ENCODE measurements at places on chromosomes 4 and X.

DNA sequence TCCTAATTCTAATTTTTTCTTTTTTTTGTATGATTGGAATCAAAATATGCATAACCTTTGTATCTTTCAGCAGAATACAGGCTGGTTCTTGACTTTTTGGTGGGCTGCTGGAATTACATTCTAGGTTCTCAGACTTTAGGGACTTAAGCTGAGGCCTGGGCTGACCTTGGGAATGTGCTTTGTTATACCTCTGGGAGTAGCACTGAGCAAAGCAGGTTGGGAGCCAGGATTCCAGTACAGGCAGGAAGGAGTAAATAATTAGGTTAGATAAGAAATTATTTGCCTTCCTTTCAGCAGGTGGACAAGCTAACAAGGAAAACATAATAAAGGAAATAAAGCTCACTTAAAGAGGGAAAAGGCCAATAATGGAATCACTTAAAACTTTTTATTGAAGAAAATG, 49.9 kb upstream of the SLC4A4 start:
- no peak for DNase-seq

DNA sequence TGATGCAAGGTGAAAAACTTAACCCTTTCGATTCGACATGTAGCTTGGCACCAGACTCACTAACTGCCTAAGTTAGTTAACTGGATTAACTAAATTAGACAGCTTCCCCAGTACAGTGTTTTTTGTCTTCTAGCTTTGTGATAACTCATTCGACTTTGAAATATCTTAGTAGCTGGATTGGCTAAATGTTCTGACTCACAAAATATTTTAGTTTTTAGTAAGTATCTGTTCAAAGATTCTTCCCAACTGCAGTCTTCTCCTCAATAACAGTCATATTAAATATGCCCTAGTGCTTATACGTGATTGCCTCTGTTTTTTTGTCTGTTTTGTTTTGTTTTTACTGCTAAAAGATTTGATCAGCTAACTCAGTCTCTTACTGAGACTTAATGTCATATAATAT, 102.9 kb downstream of the KCNIP4 start:
- DNase-seq: no peak

DNA sequence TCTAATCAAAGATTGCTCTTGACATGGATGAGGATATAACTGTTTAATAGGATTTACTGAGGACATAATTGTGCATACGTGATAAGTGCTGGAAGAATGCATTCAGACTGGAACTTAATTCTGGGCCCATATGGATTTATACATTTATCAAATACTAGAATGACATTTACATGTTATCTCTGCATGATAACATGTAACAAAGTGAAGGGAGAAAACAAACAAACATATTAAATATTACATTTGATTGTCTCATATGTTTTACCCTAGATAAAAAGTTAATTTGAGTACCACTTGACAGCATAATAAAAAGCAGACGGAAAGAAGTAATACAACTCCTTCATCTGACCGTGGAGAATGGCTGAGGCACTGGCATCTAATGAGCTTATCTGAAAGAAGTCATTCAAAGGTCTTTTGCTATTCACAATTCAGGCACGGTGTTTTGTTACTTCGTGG, 297.8 kb downstream of the PPP3CA start:
- DNase-seq: no peak

- no peak for DNase-seq
These were observed 634.4 kb upstream of the AADAT start for GRCh38 chr4:170724191-170724590.

DNA sequence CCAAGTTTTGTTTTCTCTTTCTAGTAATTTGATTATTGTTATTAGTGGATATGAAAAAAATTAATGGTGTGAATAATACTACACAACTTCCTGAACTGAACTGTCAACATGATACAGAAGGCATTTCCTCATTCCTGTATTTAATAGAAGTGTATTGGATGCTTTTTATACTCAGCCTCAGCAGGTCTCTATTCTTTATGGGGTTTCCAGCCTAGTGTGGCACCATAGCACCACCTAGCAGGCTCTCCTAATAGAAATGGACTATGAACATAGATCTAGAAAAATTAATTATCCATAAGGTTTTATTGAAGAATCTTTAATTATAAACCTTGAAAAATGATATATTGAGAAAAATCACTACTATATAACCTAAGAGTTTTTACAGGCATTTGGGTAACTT, 52.4 kb downstream of the GLRB start:
- DNase-seq: no peak

- no peak for DNase-seq
These were observed 124.4 kb downstream of the CHRDL1 start for GRCh38 chrX:110671068-110671803.

- DNase-seq: no peak
These were observed 685.8 kb downstream of the GABRG1 start for GRCh38 chr4:45438047-45438446.

- no peak for DNase-seq
These were observed 104.0 kb upstream of the ARHGEF9 start for GRCh38 chrX:63889001-63889400.

DNA sequence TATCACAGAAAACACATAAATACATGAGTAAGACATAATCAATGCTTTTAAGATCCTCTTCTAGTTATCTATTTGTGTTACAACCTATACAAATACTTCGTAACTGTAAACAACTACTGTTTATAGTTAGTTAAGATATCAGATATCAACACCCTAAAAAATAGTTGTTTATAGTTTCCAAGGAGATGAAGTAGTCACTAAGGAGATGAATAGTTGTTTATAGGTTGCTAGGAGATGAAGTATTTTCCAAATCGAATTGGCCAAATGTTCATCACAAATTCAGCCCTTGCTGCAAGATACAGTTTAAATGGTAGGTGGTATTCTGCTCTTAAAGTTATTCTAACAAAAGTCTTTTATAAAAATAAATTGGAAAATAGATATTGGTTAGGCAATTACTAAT, 618.2 kb upstream of the PCDH10 start:
- no peak for DNase-seq

- no peak for DNase-seq
These were observed 178.3 kb downstream of the SNCA start for GRCh38 chr4:89658701-89659024.

GRCh38 chr4:149349541-149349940, 466.1 kb downstream of the IQCM start:
- no peak for DNase-seq

DNA sequence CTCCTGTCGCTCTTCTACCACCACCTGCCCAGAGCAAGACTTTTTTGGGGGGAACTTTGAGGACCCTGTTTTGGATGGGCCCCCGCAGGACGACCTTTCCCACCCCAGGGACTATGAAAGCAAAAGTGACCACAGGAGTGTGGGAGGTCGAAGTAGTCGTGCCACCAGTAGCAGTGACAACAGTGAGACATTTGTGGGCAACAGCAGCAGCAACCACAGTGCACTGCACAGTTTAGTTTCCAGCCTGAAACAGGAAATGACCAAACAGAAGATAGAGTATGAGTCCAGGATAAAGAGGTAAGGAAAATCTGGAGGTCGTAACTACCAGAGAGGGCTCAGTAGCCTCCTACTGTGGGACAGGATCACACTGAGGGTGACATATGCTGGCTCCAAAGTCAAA, 364.5 kb downstream of the MAPK10 start:
- DNase-seq: no peak

DNA sequence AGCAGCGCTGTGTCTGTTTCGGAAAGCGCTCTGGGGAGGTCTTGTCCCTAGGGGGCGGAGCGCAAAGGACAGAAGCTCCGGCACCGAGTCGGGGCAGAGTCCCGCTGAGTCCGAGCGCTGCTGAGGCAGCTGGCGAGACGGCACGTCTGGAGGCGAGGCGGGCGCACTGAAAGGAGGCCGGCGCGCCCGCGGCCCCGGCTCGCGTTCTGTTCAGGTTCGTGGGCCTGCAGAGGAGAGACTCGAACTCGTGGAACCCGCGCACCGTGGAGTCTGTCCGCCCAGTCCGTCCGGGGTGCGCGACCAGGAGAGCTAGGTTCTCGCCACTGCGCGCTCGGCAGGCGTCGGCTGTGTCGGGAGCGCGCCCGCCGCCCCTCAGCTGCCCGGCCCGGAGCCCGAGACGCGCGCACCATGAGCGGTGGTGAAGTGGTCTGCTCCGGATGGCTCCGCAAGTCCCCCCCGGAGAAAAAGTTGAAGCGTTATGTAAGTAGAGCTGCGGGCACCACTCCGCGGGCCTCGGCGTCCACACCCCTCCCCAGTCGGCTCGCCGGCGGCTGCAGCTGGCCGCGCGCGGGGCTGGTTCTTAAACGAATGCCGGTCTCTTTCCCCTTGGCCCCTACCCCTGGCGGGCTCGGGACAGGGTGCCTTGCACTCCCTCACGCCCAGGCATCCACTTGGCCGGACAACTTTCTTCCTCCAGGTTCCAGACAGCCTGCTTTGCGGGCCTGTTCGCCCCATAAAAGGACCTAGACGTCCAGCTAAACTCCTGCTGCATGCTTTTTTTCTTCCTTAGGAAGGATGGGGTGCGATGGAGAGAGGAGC, at the start of gene GAB1:
Gene GAB1, plus strand, starts transcription at position 96 of the 819 bp plus-strand sequence. Its CDS starts 313 bp downstream, at position 409.
- no peak for DNase-seq

DNA sequence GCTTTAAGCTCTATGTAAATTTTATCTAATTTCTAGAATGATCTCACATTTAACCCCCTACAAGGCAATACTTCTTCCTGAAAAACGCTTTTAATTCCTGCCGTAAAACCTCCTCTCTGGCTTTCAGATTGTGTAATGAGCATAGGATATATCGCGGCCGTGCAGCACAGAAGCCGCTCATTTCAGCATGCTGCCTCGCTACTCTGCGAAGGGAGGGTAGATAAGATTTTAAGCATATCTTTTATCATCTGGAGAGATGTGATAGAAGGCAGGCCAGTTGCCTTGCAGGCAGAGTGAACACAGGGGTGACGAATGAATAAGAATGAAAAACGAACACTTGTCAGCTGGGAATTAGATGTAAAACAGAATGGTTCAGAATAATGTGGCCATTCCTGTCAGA, 265.5 kb downstream of the UNC5C start:
- DNase-seq: no peak

DNA sequence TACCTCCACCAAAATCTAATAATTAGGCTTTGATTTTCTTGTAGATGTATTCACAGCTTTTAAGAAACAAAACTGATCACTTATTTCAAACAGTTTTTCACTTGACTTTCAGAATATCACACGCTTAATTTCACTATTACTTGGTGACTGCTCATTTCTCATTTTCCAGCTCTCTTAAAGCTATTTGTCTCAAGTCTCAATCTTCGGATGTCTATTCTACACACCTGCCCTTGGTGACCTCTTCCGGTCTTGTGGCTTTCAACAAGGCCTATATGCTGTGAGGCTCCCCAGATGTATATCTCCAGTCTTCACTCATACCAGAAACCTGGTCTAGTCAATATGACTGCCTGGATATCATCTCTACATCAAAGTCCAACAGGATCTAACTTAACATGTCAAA, 34.9 kb upstream of the ANXA10 start:
- DNase-seq: no peak

- DNase-seq: no peak
These were observed 123.1 kb downstream of the AFF1 start for GRCh38 chr4:87057835-87058355.

DNA sequence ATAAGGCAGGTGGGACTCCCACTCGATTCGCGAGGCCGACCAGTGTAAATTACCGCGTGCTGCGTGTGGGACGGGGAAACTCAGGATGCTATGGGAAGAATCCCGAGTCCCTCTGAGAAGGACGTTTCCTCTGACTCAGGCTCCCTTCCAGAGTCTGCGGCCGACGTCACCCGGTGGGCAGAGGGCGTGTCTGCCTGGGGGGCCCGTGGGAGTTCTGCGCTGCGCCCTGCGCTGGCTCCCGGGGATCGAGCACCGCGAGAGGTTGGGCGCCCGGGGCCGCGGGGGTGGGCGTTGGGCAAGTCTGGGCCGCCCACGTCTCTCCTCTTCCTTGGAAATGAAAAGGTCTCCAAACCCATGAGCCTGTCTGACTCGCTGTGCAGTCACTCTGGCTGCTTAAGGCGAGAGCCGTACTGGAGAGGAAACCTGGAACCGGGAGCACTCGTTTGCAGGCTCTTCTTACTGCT, 568 bp downstream of the NIPAL1 start:
- peak; percentile 34 for DNase-seq

DNA sequence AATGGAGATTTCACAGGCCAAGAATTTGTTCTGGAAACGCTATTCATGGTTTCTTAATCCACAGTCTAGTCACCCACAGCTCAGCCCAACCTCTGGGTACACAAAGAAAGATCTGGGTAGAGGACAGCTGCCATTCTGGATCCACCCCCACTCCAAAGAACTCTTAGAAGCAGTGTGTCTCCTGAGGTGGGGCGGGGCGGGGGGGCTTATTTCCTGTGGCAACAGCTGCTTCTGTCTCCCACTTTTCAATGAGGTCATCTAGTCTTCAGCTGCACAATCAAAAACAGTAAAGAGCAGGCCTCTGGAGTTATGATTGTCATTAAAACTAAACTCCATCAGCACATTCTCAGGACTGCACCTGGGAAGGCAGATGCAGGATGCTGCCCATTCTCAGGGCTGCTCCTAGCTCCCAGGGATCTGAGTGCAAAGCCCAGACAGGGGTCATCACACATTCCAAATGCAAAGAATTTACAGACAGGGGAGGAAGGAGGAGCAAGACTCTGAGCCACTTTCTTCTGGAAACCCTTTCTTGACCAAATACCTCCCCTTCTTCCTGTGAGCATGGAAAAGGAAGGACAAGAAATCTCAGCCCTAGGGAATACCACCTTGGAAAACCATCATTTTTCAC, 207.3 kb downstream of the HS6ST2 start:
- DNase-seq: no peak

DNA sequence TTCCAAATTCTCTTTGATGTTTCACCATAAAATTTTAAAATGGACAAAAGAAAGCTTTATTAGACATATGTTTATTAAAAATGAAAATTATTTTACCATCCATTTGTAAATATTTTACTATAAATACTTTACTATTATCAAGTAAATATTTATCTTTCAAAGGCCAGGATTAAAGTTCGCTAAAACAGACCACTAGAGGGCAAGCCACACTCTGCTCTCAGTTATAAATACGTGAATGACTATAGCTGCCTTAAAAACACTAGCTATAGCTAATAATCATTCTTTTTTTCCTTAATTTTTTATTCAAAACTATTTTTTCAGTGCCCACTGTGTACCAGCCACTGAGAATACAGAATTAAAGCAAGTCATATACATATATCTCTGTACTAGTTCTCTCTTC, 38.6 kb downstream of the UNC5C start:
- no peak for DNase-seq

GRCh38 chrX:11209798-11210414, 83.3 kb upstream of the AMELX start:
- DNase-seq: no peak

DNA sequence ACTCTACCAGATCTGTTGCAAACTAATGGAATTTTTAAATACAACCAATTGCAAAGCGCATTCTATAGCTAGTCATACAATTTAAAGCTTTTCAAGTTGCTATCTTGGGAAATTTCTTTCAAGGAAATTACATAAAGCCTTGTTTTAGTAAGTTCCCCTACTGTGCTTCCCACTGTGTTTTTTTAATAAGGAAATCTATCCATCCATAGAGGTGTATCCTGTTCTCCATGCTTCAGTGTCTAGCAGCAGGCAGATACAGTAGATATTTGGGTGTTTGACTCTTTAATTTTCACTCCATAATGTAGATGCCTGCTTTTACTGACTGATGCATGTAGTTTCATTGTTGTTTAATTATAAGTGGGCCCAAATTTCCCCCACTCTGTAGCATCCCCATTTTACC, 171.6 kb upstream of the POU3F4 start:
- no peak for DNase-seq

All from CD4-positive, alpha-beta T cell treated with Interleukin-17A for 4 hours (primary cell).